Esophagus muscularis mucosa (tissue), 4 donors: ENCODE measurements at places on chromosomes 5 and 9.

- DNase-seq: no peak
Measured at GRCh38 chr9:123735376-123735775, 194.6 kb downstream of the DENND1A start.

DNA sequence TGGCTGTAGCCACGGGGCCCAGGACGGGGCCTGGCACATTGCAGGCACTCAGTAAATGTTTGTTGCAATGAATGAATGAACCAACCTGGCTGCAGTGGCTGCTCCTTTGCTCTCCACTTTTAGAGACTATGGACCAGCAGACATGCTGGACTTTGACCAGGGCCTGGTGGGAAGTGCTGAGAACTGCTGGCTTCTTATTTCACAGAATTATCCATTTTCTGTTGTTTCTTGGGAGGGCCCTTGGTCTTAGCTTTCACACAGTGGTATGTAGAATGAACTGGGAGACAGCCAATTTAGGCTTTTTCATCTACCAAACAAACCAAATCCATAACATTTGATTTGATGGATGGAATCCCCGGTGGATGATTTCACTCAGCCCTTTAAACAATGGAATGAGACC lies 78.0 kb upstream of the LHFPL2 start:
- DNase-seq: peak; percentile 74

DNA sequence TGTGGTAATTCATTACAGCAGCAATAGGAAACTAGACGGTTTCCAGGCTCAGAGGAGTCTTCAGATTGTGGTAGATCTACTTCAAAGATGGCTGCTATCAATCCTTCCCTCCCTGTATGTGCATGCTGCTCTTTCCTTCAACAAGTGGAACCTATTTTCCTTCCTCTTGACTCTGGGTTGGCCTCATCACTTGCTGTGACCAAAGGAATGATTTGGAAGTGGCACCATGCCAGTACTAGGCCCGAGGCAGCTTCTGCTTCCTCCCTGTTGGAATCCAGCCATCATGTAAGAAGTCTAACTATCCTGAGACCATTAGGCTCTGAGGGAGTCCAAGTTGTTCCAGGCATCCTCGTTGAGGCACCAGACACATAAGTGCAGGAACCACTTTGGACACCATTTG lies 46.5 kb upstream of the MCTP1 start:
- DNase-seq: no peak

DNA sequence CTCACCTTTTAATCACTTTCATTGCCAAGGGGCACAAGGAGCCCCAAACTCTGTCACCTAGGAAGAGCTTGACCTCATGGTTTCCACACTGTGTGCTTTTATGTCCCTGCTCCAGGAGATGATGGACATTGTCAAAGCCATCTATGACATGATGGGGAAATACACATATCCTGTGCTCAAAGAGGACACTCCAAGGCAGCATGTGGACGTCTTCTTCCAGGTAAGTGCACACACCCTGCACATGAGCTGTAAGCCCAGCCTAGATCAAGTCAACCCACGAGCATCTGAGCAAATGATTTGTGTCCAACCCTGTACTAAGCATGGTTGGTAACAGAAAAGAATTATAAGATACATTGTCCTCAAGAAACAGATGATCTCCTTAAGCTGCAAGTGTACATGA lies 50.8 kb upstream of the GABRP start:
- DNase-seq: peak; percentile 84

- DNase-seq: peak; percentile 80
Measured at GRCh38 chr5:73946919-73947602, 321.1 kb downstream of the ARHGEF28 start.

DNA sequence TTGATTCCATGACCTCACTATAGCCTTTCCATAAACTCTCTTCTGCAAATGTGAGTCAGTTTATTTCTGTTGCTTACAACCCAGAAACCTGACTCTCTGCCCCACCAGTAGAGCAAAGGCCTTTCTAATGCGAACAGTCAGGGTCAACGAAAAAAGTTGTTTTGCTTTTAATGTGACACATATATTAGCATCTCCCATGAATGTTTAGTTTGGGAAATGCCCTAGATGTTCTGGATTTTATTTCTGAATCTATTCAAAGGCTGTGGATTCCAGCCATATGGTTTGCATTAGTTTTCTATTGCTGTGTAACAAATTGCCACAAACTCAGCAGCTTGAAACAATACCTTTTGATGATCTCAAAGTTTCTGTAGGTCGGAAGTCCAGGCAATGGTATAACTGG lies 193.5 kb downstream of the GNA14 start:
- no peak for DNase-seq

DNA sequence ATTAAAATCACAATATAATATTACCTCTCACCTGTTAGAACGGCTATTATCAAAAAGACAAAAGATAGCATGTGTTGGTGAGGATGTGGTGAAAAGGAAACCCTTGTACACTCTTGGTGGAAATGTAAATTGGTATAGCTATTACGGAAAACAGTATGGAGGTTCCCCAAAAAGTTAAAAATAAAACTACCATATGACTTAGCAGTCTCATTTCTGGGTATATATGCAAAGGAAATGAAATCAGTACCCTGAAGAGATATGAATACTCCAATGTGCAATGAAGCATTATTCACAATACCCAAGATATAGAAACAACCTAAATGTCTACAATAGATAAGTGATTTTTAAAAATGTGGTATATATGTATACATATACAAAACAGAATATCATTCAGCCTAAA lies 199.9 kb downstream of the SNX18 start:
- no peak for DNase-seq

DNA sequence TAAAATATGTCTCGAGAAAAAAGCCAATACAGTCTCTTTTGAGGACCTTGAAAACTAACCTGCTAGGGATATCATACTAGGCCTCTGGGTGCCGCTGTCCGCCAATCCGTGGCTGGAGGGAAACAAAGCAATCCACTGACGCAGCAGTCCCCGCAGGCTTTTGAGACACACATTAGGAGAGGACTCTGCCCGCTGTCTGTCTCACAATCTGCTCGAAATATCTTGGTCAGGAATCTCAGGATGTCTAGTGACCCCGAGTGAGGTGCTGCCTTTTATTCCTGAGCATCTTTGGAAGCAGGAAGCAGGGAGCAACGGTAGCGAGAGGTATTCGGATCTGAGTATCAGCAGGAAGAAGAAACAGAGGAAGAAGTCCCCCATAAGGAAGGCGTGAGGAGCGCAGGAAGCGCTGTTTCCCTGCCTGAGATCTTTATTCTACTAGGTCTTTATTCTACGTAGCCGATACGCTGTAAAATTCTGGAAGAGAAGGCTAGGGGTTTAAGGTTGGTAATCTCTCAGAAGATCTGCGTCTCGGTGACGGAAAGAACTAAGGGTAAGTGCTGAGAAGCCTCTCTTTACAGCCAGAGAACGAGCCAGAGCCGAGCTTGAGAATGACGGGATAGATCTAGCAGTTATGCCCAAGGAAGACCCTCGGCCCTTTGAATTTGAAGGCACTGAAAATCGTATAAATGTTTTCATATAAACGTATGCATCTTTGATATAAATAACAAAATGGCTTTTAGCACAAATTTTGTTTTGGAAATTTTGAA lies 4.0 kb upstream of the PCDHGA1 start:
- no peak for DNase-seq

DNA sequence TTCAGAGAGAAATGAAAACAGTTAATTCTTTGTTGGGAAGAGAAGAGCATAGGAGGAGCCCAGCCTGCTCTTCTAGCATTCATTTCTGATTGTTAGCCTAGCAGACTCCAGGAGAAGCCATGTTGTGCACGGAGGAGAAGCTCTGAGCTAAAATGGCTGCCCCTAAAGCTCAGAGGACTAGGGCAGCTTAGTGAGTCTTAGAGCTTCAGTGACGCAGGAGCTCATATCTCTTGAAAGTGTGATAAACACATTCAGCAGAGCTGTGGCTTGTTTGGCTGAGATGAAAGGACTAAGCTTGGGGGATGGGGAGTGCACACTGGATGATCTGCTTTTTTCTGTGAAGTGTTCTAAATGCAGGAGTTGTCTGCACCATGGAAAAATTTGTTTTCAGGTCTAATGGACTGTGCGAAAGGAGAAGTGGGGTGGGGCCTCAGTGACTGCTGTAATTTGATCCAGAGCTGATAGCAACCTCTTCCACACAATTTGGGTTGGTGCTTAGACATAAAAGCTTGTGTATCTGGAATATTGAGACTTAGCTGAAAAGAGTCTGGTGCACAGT lies 58.5 kb downstream of the ZNF462 start:
- no peak for DNase-seq

DNA sequence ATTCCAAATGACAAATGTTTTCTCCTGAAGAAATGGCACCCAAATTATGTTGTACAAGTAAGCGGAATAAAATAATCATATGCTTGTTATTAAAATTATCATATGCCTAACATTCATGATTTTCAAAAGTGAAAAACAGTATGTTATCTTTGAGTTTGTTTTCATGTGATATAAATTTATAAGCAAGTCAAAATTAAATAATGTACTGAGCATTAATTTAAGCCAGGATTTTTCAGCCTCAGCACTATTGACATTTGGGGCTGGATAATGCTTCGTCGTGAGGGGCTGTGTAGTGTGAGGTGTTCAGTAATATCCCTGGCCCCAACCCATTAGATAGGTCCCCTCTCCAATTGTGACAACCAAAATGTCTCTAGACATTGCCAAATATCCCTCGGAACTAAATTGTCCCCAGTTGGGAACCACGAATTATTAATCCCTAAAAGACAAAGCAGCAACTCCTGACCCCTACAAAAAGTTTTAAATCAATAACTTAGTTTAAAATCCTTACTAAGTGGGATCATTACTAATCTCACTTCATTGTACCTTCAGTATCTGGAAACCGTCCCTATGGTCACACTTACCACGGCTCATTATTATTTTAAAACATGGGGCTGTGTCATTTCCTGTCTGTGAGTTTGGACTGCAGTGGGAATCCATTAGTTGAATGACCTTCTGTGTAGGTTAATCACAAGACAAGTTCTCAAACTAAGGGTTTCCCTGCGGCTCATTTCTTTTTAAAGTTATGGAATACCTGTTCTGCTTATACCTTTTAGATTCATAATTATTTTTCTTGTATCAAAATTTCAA lies 1.3 kb upstream of the NNT start:
- no peak for DNase-seq

- no peak for DNase-seq
Measured at GRCh38 chr5:105475401-105475800, 1912.8 kb upstream of the NUDT12 start.

DNA sequence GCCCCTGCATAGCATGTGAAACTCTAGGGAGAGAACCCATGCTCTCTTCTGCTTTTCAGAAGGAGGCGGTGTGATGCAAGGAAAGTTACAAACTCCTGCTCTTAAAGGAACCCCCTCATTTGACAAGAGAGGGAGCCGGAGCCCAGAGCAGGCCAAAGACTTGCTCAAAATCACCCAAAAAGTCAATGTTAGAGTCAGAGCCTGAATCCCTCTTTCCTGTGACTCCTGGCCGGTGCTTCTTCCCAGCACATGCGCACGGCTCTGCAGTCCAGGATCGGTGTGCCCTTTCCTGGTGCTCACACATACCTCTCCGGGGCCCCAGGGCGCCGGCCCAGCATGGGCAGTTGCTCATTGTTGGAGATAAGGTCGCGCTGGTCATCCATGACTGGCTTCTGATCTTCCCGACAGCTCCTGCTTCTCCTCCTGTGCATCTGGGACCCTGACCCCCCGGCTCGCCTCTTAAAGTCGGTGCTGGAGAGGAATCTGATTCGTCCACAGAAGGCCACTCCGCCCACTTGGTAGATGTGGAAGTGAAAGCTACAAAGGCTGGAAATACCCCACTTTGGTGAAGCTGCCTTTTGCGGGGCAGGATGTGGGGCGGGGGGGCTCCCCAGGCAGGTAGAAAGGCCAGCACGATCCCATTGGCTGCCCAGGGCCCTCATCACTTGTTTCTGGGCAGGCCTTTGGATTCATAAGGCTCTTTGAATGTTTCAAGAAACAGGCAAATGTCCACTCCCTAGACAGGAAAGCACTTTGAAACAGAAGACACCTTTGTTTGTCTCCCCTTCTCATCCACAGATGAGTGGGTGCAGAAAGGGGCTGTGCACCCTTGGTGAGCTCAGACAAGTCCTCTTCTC lies at the start of gene CD74:
Gene CD74, minus strand, starts transcription at position 592 of the 857 bp plus-strand sequence. Its CDS starts 161 bp downstream, at position 431.
- peak; percentile 95 for DNase-seq

DNA sequence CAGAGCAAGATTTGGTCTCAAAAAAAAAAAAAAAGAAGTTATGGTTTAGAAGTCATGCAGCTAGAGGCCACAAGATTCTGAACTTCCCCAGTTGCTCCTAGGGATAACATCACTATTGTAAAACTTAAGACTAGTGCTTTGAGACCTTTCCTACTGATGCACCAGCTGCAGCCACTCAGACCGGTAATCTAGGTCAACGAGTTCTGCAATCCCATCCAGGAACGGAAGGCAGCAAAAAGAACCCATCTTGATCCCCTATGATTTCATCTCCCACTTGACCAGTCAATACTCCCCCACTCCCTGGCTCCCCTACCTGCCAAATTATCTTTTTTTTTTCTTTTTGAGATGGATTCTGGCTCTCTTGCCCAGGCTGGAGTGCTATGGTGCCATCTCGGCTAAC lies 46.9 kb upstream of the TTC39B start:
- DNase-seq: no peak

- DNase-seq: no peak
Measured at GRCh38 chr9:89137542-89138462, 40.8 kb downstream of the SHC3 start.

- no peak for DNase-seq
Measured at GRCh38 chr5:93267736-93268135, 313.3 kb downstream of the NR2F1-AS1 start.

- DNase-seq: no peak
Measured at GRCh38 chr5:1105350-1106265, 6.3 kb downstream of the SLC12A7 start.

DNA sequence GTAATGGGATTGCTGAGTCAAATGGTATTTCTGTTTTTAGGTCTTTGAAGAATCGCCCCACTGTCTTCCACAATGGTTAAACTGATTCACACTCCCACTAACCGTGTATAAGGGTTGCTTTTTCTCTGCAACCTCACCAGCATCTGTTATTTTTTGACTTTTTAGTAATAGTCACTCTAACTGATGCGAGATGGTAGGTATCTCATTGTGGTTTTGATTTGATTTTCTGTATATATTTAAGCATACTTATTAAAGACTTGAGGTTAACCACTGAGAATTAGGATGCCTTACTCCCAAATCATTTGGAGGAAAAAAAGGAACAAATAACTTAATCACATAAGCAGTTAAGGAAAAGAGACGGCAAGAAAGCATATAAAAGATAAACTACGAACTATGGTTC lies 181.6 kb upstream of the FST start:
- no peak for DNase-seq

- no peak for DNase-seq
Measured at GRCh38 chr5:174448662-174449061, 275.7 kb upstream of the MSX2 start.

GRCh38 chr9:121892706-121893105 lies 200.4 kb downstream of the TTLL11 start:
- no peak for DNase-seq

GRCh38 chr9:98191671-98192502 lies 550 bp downstream of the CORO2A start:
- no peak for DNase-seq
